ENCODE measurements at places on chromosomes 16 and 17.

- no peak for DNase-seq
Measured at GRCh38 chr17:65626451-65626850, 65.0 kb upstream of the AXIN2 start.

DNA sequence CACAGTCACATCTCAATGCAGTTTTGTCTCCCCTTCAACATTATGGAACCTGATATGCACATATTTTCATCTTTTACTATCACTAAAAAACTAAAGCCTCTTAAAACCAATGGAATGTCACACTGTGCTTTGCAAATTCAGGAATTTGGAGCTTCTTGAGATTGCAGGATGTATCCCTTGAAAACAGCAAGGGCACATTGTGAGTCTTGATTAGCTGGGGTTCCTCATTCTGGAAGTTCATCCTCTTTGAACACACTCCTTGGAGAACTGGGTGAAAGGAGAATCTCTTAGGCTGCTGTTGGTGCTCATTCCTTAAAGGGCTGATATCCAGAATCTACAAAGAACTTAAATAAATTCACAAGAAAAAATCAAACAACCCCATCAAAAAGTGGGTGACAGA lies 21.1 kb upstream of the MYOCD start:
- no peak for DNase-seq

DNA sequence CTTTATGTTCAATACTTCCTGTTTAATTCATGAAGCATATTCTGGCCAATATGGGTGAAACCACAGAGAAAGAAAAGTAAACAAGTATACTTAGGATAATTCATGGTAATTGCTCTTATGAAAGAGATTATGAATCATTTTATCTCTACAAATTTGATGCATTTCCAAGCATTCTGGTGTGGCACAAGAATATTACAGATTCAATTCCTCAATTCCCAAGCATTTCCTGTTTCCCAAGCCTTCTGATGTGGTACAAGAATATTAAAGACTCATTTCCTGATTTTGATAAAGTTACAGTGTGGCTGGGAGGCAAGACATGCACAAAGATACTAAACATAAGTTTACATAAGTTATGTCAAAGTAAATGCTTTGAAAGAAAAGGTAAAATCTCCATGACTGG lies 126.1 kb upstream of the NUDT7 start:
- no peak for DNase-seq

DNA sequence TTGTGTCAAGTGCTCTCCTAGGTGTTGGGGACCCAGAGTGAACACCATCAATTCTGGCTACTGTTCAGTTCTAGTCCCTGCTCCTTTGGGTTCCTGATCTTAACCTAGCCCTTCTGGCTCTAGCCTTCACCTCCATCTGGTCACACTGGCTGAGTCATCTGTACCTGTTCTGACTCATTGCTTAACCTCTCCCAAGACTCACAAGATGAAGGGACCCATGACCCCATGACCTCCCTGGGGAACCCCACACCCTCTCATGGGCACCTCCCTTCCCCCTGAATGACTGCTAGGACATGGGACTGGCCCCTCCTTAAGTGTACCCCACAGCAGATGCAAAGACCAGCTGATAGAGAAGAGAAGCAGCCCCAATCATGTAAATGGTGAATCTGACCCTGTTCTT lies 345.8 kb upstream of the CDH5 start:
- no peak for DNase-seq

- no peak for DNase-seq
Measured at GRCh38 chr16:4663777-4664465, 29.4 kb upstream of the NUDT16L1 start.

- no peak for DNase-seq
Measured at GRCh38 chr17:51650772-51651171, 390.4 kb downstream of the UTP18 start.

DNA sequence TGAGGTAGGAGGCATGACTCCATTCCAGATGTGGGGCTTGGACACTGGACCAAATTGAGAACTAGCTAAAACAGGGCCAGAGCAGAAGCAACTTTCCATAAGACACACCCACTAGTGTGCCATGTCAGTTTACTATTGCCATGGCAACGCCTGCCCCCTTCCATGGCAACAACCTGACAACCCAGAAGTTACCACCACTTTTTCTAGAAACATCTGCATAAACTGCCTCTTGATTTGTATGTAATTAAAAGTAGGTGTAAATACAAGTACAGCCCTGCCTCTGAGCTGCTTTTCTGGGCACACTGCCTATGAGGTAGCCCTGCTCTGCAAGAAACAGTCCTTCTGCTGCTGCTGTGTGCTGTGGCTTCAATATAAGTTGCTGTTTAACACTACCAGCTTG lies 19.5 kb upstream of the SCNN1B start:
- no peak for DNase-seq

Data from stimulated activated CD4-positive, alpha-beta T cell treated with anti-CD3 and anti-CD28 coated beads, Interleukin-12 subunit alpha, Interleukin-12 subunit beta, amount 100 ng/mL, for 48 hours (primary cell).